RWPE2 (cell line): ENCODE measurements at places on chromosomes 16 and 17.

DNA sequence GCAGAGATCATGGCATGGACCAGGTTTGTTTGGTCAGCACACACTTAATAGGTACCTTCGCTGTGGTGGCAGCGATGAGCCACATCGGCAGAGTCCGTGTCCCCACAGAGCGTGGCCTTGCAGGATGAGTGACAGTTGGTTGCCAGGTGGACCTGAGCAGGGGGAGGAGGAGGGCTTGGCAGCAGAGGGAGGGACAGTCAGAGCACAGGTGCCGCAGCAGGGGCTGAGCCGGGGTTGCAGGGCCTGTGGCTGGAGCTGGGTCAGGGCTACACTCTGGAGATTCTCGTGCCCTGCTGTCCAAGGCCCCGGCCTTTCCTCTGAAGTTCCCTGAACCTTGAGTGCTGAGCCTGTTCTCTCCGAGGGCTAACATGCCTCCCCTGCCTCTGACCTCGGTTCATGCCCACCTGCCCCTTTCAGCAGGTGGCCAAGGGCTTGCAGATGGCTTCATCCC, 24.8 kb downstream of the POLR3E start:
- no peak for DNase-seq

DNA sequence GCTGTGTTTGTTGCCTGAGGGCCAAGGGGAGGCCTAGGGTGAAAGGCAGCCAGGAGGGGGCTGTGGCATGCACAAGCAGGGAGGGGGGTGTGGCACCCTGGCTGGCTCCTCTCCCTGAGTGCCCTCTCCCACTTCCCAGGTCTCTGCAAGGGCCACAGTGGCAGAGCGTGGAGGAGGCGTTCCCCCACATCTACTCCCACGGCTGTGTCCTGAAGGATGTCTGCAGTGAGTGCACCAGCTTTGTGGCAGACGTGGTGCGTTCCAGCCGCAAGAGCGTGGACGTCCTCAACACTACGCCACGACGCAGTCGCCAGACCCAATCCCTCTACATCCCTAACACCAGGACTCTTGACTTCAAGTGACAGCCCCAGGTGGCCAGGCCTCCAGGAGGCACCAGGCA, 3.5 kb upstream of the TCF25 start:
- DNase-seq = no peak

GRCh38 chr16:75379339-75379738, 54.0 kb downstream of the CFDP1 start:
- DNase-seq = no peak

- DNase-seq = no peak
Observed at GRCh38 chr16:12548270-12548983, 255.3 kb downstream of the CPPED1 start.

DNA sequence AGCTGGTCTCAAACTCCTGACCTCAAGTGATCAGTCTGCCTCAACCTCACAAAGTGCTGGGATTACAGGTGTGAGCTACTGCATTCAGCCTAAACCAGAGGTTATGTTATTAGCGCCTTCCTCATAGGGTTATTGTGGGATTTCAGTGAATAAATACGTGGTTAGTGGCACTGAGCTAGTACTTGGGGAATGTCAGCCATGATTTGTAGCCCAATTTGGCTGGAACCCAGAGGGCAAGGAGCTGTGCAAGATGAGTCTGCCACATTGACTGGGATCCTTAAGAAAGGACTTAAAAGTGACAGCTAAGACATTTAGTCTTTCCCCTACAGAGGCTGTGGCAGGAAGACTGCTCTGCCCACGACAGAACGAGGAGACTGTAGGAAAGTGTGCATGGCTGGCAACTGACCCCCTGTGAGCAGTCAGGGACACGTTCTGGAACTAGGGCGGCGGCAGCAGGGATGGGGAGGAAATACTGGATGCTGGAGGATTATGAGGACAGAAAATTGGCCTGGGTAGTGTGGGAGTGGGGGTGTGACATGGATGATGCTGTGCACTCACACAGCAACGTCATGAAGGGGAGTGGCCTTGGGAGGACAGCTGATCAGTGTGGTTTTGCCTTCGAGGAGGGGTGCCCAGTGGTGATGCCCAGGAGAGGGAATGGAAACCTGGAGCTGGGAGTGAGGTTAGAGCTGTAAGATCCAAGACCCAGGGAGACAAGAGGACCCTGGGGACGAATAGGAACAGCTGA, 14.6 kb downstream of the ATP5PD start:
- no peak for DNase-seq

- DNase-seq = no peak
Observed at GRCh38 chr16:50209546-50210265, 56.6 kb downstream of the TENT4B start.

- no peak for DNase-seq
Observed at GRCh38 chr17:144936-145670, 7.7 kb downstream of the SCGB1C2 start.
